ENCODE measurements at places on chromosomes 6 and 20.

GRCh38 chr20:44186674-44187053 lies 324 bp downstream of the JPH2 start:
- DNase-seq, result no peak

- DNase-seq, result no peak
These were observed 86.5 kb downstream of the ATRN start for GRCh38 chr20:3557237-3557785.

GRCh38 chr6:108588586-108588985 lies 27.9 kb downstream of the FOXO3 start:
- DNase-seq, result no peak

GRCh38 chr20:33788351-33789049 lies 22.6 kb upstream of the CHMP4B start:
- DNase-seq, result no peak

DNA sequence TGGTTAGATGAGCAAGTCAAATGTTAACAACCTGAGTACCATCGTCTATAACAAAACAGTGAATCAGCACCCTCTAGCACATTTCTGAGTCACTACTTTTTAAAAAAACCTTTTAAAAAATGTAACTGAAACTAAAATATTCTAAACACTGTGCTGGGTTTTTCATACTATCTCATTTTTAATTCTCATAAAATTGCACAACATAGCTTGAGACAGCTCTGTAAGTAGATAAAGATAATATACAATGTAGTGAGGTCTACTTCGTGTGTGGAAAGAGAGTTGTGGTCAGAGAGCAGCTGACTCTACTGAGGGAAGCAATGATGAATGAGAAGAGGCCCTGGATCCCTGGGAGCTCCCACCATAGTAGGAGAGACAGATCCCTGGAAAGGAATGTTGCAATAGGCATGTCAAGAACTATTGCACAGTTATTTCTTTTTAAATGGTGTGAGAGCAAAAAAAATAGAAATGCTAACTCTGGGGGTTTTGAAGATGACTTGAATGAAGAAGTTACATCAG lies 13.6 kb upstream of the CALHM6 start:
- DNase-seq, result peak; percentile 53

- DNase-seq, result no peak
These were observed 83.3 kb upstream of the DUSP22 start for GRCh38 chr6:208938-209337.

DNA sequence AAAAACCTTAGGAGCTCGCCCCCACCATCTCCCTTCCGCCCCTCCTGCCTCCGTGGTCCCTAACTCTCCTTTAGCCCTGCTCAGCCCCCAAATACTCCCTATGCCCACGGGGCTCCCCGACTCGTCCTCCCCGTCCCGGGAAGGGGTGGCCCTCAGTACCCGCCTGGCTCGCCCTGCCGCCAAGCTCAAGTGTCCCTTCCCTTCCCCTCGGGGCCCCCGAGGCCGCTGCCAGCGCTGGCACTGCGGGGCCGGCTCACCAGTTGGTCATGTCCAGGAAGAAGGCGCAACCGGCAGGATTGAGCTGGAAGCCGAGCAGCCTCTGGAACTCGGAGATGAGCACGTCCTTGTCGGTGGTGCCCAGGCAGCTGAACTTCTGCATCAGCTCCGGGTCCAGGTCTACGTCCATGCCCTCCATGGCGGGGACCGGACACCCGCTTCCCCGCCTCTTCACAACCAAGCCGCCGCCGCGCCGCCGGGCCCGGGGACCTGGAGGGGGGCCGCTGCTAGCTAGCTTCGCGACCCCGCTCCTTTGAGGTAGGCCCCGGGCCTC lies 303 bp downstream of the ILRUN start:
- no peak for DNase-seq

DNA sequence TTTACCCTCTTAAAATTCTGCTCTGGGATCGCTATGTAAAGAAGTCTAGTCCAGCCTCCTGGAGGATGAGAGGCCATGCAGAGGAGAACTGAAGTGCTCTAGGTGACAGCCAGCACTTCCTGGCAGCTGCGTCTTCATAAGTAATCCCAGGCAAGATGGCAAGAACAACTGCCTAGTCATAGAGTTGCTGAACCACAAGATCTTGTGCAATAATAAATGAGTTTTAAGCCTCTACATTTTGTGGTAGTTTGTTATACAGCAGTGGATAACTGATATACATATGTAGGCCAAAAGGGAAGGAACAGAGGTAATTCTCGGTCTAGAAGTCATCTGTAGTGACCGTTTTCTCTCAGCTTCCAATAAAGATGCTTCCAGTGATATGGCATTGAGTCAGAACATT lies 103.8 kb upstream of the FLRT3 start:
- DNase-seq, result no peak

DNA sequence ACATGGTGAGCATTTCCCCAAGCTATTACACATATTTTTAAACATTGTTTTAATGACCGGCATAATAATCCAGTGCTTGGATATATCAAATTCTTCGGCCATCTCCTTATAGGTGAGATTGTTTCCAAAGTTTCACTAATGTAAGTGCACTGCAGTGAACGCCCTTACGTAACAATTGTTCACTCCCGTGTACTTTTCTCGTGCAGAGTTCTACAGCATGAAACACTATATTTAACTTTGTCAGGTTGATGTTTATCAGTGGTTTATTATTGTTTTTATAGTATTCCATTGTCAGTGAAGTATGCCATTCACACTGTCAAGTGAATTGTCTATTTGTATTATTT lies 3.4 kb upstream of the GZF1 start:
- DNase-seq, result no peak

DNA sequence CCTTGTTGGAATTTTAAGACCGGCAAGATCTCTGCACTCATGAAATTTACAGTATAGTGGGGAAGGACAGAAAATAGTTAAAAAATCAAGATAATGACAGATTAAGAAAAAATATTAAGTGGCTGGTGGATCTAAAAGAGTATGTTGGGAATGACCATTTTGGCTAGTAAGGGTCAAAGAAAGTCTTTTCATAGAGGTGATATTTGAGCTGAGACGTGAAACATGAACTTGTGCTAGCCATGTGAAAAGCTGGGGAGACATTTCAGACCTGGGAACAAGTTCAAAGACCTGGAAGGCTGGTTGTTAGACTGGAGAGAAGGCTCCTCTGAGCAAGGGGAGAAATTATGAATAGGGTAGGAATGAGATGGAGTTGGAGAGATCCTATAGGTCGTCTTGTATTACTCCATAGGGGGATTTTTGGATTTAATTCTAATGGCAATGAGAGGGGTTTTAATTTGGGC lies 4.7 kb downstream of the BICRAL start:
- no peak for DNase-seq

- no peak for DNase-seq
These were observed 4.0 kb upstream of the FAM110A start for GRCh38 chr20:829551-829950.

Measured in NCI-H2029 (cell line).